NCI-H1092 treated with DMSO at 0.1 percent for 48 hours (cell line): ENCODE measurements at places on chromosomes 12 and 14.

GRCh38 chr12:44774815-44775411 lies 101.2 kb downstream of the NELL2 start:
- DNase-seq, result no peak

DNA sequence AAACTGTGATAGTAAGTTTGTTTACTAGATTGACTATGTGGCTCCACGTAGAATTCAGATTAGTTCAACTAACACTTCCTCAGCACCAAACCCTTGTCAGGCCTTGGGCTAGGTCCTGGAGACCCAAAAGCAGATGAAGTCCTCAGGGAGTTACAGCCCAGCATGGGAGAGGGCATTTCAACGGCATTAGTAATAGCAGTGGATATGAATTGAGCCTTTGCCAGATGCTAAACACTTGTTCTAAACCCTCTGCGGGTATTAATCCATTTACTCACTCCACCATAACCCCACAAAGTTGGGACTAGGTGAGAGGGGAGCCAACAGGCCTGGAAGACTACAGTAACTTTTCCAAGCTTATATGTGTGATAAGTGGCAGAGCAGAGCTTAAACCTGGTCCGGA lies 714.6 kb downstream of the DIO2 start:
- no peak for DNase-seq

DNA sequence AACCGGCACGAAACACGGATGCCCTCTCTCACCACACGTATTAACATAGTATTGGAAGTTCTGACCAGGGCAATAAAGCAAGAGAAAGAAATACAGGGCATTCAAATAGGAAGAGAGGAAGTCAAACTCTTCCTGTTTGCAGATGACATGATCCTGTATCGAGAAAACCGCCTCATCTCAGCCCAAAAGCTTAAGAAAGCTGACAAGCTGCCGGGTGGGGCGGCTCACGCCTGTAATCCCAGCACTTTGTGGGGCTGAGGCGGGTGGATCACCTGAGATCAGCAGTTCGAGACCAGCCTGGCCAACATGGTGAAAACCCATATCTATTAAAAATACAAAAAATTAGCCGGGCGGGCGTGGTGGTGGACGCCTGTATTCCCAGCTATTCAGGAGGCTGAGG lies 17.7 kb downstream of the OR6S1 start:
- DNase-seq, result no peak

DNA sequence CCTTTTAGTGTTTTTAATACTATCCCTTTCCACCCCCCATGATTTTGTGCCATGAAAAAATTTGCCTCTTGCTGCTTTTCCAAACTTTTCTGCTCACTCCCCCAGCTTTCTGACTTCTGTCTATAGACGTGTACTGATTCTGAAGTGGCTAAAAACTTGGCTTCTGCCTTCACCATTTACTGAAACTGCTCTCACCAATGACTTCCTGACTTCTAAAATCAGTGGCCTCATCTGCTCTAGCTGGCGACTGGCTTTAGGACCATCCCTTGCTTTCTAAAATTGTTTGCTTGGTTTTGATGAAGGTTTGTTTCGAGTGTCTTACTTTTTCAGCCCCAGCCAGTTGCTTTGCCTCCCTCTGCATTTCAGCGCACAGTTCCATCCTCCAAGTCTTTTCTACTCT lies 145.3 kb downstream of the HELB start:
- no peak for DNase-seq

GRCh38 chr12:78863482-78864402 lies 832 bp upstream of the SYT1 start:
- peak; percentile 84 for DNase-seq

DNA sequence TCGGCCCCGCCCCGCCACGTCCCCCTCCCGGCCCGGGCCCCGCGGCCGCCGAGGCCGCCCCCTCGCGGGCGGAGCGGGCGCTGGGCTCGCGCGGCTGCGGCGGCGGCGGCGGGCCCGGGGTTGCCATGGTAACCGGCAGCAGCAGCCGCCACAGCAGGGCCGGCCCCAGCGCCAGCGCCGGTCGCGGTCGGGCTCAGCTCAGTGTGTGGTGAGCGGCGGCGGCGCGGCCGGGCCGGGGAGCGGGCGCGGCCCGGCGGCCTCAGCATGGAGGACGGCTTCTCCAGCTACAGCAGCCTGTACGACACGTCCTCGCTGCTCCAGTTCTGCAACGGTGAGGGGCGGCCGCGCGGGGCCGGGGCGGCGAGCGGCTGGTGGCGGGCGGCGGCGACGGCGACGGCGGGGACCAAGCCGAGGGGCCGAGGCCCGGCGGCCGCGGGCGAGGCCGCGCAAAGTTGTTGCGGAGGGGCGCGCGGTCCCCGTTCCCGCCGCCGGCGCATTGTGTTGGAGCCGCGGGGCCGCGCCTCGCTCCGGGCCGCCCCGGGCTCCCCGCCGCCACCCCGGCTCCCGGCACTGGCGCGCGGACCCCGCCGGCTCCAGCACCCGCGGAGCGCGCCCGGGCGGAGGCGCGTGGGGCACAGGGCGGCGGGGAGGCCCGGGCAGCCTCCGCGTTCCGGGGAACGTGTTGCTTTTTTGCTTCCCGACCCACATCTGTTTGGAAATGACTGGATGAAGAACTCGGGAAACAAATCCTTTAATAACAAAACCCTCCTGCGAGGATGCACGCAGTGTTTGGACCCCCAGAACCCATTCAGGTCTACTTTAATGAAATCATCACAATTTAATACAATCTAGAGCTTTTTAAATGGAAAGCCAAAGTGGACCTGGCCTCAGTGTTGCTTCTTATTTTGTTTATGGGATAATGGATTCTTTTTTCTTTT lies at the start of gene EML1:
EML1 (plus strand) TSS at position 201 of the 938 bp plus-strand sequence; CDS start at position 265, 64 bp downstream.
- DNase-seq, result peak; percentile 79

GRCh38 chr12:23950775-23951451 lies 1.4 kb upstream of the SOX5 start:
- DNase-seq, result peak; percentile 60

- no peak for DNase-seq
These were observed 99.3 kb downstream of the RAD51B start for GRCh38 chr14:67918838-67919237.

GRCh38 chr14:31969699-31970240 lies 107.3 kb upstream of the ARHGAP5 start:
- DNase-seq, result no peak

DNA sequence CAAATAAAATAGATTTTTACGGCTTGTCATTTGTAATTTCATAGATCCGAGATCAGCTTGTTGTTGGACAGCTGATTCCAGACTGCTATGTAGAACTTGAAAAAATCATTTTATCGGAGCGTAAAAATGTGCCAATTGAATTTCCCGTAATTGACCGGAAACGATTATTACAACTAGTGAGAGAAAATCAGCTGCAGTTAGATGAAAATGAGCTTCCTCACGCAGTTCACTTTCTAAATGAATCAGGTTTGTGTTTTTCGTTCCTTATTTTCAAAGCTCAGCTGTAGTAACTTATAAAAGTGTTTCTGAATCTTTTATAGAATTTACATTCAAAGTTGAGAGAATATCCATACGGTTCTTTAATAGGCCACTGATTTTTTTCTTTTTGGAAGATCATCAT lies 89.1 kb downstream of the LRRK2 start:
- no peak for DNase-seq

DNA sequence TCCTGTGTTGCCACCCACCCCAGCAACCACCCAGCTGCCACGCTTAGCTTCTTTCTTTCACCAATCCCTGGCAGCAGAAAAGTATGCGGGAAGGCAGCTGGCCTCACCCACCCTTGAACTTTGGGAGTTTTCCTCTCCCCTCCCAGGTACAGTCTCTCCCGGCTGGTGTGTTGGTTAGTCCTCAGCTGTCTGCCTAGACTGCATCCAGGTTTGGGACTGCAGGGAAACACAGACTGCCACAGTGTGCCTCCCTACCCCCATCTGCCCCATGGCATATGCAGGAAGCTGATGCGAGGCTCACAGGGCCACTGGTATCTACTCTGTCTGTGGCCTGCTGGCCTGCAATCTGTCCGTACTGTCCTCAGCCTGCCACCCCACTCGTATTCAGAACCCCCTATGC lies 2.1 kb downstream of the CD9 start:
- DNase-seq, result no peak

GRCh38 chr12:45863332-45863731 lies 127.0 kb downstream of the SCAF11 start:
- DNase-seq, result no peak

GRCh38 chr14:50977863-50978528 lies 33.7 kb upstream of the PYGL start:
- no peak for DNase-seq

DNA sequence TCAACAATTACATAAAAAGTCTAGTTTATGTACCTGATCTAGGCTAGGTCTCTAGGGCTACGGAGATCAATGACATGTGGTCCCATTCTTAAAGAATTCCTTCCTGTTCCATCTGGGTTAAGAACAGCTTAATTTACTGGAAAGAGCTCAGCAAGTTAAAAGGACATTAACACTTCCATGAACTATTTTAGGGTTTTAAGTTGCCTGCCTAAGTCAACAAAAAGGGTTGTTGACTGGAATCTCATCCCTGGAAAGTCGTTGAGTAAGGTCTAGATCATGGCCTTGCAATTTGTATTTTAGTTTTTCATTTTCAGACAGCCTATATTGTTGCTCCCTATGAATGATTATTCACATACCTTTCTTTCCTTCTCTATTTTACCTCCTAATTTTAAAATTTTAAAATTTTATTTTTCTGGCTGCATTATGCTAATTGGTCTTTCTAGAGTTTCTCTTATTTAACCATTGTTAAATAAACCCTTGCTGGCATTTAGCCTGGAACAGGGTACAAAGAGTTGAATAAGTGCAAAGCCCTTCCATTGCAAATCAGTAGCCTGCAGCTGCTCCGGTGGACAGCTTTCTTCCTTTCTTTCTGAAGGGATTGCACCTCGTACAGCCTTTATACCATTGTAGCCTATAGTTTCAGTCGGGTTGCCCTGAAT lies 66.3 kb downstream of the VRK1 start:
- peak; percentile 69 for DNase-seq

GRCh38 chr12:103494734-103495468 lies 867 bp downstream of the C12orf42 start:
- DNase-seq, result peak; percentile 27

- DNase-seq, result peak; percentile 45
These were observed 324.4 kb upstream of the KITLG start for GRCh38 chr12:88904705-88905104.

- DNase-seq, result no peak
These were observed 6.0 kb upstream of the PCNX1 start for GRCh38 chr14:70901269-70901668.

DNA sequence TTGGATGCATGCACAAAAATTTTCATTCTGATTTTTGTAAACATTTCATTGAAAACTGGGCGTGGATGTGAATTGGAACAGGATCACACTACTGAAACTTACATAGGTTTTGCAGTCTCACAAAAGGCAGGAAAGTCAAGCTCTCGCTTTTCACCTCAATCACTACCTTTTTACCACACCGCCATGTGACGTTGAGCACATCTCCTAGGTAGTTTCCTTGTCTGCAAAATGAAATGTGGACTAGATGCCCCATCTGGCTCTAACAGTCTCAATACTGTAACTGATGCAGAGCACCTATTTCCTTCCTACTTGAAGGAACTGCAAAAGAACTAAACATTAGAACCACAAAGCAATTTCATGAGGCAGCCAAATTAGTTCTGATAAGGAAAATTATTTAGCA lies 4.4 kb upstream of the YY1 start:
- no peak for DNase-seq

GRCh38 chr12:39780411-39780912 lies 160.9 kb upstream of the ABCD2 start:
- DNase-seq, result no peak

- DNase-seq, result no peak
These were observed 14.4 kb upstream of the ITPR2 start for GRCh38 chr12:26847431-26847830.

GRCh38 chr14:81103443-81103842 lies 117.3 kb downstream of the GTF2A1 start:
- DNase-seq, result no peak

- DNase-seq, result no peak
These were observed 157.1 kb upstream of the NEDD1 start for GRCh38 chr12:96749999-96750398.

- peak; percentile 44 for DNase-seq
These were observed 5.6 kb upstream of the LBHD2 start for GRCh38 chr14:103078420-103078749.

GRCh38 chr12:124655698-124656516 lies 88.5 kb upstream of the NCOR2 start:
- peak; percentile 95 for DNase-seq

DNA sequence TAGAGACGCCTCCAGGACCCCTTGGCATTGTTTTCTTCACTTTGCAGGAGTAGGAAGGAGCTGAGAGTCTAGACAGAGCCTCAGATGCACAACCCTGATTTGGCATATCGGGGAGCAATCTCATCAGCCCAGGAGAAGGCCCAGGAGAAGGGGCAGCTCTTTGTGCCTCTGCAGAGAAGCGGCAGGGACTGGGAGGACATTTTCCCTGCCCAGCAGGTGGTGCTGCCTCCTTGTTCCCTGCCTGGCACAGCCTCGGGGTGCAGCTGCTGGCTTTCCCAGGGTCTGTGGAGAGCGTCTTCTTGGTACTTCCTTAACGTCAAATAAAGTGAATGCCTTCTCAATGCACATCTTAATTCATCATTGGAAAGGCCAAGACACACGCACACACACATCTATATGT lies 419.5 kb downstream of the TMEM121 start:
- peak; percentile 36 for DNase-seq

DNA sequence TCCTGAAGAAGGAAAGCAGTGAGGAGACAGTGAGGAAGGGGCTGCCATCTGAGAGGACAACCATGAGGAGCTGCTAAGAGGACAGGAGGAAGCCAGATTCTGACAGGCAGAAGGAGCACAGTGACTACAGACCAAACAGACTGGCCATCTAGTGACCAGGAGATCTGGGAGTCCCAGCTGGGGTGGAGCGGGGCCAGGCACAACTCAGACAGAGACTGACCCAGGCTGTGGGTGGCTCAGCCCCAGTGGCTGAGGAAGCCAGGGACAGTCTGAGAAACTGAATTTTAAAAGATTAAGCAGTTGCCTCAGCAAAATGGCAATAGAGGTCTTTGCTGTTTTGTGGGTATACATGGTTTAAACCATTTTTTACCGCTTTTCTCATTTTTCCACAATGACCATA lies 28.9 kb downstream of the LRRC74A start:
- no peak for DNase-seq

DNA sequence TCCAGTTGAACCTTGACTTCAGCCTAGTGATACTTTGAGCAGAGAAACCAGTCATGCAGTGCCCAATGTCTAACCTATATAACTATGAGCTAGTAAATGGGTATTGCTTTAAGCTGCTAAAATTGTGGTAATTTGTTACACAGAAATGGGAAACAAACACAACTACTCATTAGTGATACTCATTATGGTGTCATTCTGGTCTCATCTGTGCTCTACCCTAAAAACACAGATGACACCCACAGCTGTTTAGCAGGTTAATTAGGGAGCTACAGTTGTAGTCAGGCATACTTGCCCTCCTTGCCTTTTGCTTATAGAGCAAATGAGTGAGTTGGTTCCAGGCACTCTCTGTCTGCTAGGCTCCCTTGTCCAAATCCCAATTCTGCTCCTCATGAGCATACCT lies 50.0 kb upstream of the ATF7IP start:
- DNase-seq, result no peak

DNA sequence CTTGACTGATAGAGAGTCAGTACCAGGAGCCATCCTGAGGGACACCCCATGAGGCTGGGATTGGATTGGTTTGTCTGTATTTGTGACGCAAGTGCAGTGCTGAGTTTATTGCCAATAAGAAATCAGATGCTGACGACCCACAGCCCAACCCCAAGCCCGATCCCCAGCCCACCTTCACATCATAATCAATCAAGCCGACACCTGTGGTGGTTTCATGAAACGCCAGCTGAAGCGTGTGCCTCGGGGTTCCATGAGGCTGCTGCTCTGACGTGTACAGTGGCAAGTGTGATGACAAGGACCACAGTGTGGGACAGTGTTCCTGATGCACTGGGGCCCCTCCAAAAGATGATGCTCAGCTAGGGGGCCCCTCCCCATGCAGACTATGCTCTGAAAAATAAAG lies 62.1 kb upstream of the C14orf180 start:
- no peak for DNase-seq
